Peyer's patch (tissue), 4 donors: ENCODE measurements at places on chromosomes 11 and 22.

DNA sequence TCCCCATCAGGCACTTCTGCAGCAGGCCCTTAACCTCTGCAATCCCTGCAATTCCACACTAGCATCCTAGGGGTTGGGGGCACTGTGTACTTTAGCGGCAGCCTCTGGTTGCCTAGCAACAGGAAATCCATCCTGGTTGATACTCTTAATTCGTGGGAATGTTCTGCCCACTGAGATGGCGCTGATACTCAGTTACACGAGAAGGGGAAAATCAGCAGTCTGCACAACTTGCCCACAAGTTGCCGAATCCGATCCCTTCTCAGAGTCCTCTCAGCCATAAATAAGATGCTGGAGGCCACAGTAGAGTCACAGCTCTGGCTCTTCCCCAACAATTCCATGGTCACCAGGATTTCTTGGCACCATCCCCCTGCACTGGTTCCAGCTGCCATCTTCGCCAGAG is 57.6 kb upstream of the CRYBB3 start:
- H3K27me3 ChIP-seq, result no peaks in the 10 kb centered on the region
- DNase-seq, result no peak
- H3K4me3 ChIP-seq, result no peak overlapping the region

DNA sequence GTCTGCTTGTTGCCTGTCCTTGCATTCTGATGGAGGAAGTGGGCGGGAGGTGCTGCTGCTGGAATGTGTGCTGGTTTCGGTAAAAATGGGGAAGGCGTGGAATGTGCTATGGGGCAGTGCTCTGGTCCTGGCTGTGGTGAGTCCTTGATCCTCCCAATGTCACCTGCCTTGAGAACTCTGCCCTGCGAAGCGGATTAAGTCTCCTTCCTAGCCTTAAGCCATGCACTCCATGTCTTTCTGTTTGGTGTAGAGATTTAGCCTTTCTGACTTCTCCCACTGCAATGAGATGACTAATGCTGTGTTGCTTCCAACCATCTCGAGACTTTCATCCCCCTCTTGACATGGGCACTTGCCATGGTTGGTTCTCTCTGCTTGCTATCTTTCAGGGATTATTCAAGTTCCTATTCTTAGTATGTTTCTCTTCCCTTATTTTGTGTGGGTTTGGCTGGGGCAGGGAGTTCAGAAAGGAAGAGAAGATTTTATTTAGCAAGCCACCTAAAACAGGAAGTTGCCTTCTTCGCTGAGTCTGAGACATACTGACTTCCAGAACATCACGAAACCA is 687.9 kb downstream of the NTM start:
- no peak overlapping the region for H3K27ac ChIP-seq
- no peaks in the 10 kb centered on the region for H3K4me1 ChIP-seq
- H3K27me3 ChIP-seq, result no peaks in the 10 kb centered on the region
- H3K4me3 ChIP-seq, result no peak overlapping the region

GRCh38 chr11:68673306-68673945 is 10.9 kb upstream of the GAL start:
- H3K4me3 ChIP-seq, result no peak overlapping the region
- H3K36me3 ChIP-seq, result no peaks in the 10 kb centered on the region
- no peak overlapping the region for H3K27ac ChIP-seq
- no peaks in the 10 kb centered on the region for H3K4me1 ChIP-seq

DNA sequence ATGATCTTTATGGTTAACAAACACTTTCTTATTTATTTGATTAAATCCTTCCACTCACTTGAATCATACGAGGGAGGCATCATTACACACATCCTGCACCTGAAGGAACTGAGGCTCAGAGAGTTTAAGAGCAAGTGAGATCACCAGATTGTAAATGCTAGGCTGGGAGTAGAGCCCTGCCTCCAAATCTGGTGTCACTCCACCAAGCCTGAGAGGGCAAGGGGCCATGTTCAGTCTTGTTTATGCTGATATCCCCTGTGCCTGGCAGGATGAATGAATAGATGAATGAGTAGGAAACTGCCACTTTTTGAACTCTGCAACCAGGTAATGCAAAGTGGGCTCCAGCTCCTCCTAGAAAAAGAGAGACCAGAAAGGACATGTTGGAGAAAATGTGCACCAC is 59.1 kb downstream of the RASSF10 start:
- no peaks in the 10 kb centered on the region for H3K36me3 ChIP-seq
- no peaks in the 10 kb centered on the region for H3K4me1 ChIP-seq
- H3K4me3 ChIP-seq, result no peak overlapping the region

GRCh38 chr11:114080219-114080618 is 20.7 kb downstream of the ZBTB16 start:
- no peaks in the 10 kb centered on the region for H3K27me3 ChIP-seq
- DNase-seq, result peak; percentile 78
- H3K4me3 ChIP-seq, result no peak overlapping the region
- H3K36me3 ChIP-seq, result no peaks in the 10 kb centered on the region

DNA sequence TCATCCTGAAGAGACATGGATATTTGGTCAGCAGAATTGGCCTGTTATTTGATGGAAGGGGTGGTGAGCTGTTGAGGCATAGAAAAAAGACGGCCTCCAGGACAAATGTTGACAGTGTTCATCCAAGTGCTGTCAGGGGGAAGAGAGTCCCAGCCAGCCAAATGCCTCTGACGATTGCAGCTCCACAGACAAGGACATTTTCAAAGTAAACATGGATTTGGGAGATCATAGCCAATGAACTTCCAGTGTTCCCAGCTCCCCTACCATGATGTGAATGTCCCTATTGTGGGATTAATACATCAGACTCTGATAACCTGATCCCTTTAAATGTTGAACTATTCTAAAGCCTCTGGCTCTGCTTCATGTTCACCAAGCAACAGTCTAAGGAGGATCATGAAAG is 31.2 kb upstream of the PSMA1 start:
- no peak overlapping the region for H3K4me3 ChIP-seq
- H3K36me3 ChIP-seq, result no peaks in the 10 kb centered on the region
- H3K4me1 ChIP-seq, result no peaks in the 10 kb centered on the region
- no peaks in the 10 kb centered on the region for H3K27me3 ChIP-seq
- no peak overlapping the region for H3K27ac ChIP-seq

DNA sequence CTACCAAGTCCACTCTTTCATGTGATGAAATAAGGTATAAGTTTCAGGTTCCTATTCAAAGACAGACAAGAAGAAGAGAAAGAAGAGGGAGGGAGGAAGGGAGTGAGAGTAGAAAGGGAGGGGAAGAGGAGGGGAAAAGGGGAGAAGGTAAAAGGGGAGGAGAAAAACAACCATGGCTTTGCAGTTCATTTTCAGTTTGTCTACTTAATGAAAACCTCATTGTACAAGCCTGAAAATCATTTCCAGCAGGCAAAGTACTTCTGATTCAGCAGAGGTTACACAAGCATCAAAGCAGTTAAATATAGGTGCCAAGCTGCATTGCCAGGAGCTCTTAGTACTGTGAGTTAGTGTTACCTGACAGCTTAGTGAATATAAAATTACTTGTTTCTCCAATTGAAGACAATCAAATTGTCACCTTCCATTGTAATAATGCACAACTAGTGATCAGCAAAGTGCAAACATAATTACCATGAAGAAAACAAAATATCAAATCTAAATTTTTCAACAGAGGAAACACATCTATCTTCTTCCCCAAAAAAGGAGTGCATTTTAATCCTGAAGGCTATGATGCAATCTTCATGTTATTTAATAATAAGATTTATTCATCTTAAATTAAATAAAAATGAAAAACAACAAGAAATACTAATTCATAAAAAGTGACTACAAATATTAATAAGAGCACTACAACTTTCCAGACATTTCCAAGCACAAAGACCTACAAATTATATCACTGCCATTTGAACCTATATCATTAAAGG is 8.2 kb downstream of the SOX6 start:
- H3K36me3 ChIP-seq, result no peaks in the 10 kb centered on the region
- no peaks in the 10 kb centered on the region for H3K27me3 ChIP-seq
- DNase-seq, result no peak

- H3K4me3 ChIP-seq, result no peak overlapping the region
- H3K36me3 ChIP-seq, result no peaks in the 10 kb centered on the region
- no peak for DNase-seq
- no peak overlapping the region for H3K27ac ChIP-seq
Observed at GRCh38 chr11:131645237-131645636, 274.8 kb downstream of the NTM start.

DNA sequence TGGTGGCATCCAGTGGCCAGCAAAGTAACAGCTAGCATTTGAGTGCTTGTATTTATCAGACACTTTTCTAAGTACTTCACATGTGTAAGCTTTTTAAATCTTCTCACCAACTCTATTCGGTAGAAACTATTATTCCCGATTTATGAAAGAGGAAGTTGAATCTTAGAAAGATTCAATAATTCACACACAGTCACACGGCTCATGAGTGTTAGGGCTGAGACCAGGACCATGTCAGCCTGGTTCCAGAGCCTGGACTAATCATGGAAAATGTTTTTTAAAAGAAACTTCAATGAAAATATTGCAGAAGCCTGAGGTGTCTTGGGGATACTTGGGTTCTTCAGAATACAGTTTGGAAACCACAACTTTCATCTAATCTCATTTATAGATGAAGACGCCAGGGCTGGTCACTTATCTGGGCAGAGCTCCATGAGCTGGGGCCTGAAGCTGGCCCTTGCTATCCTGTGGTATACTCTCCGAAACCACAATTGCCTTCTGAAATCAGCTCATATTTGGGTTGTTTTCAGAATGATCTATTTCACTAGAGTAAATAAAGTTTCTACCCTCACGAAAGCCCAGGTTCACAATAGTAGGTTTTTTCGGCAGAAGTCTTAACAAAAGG is 4.3 kb upstream of the CRTAM start:
- no peak overlapping the region for H3K4me3 ChIP-seq
- no peaks in the 10 kb centered on the region for H3K27me3 ChIP-seq
- no peak overlapping the region for H3K27ac ChIP-seq
- no peak for DNase-seq
- H3K36me3 ChIP-seq, result no peaks in the 10 kb centered on the region
- H3K4me1 ChIP-seq, result no peaks in the 10 kb centered on the region

GRCh38 chr11:19447150-19447566 is 206.4 kb upstream of the E2F8 start:
- H3K27ac ChIP-seq, result no peak overlapping the region
- H3K36me3 ChIP-seq, result no peaks in the 10 kb centered on the region
- no peaks in the 10 kb centered on the region for H3K4me1 ChIP-seq
- no peaks in the 10 kb centered on the region for H3K27me3 ChIP-seq

DNA sequence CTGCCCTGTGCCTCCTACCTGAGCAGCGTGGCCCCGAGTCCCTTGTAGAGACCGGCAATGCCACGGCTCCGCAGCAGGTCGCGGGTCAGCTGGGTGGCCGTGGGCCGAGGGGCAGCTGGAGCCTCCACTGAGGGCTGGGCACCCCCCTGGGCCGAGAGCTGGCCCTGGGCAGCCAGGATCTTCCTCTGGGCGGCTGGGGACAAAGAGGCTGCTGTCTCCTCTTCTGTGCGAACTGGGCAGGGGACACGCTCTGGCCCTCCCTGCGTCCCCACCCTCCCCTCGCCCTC is 2.6 kb upstream of the CEND1 start:
- H3K4me3 ChIP-seq, result no peak overlapping the region
- no peak for DNase-seq
- peaks cover 37% of the 10 kb centered on the region for H3K4me1 ChIP-seq

DNA sequence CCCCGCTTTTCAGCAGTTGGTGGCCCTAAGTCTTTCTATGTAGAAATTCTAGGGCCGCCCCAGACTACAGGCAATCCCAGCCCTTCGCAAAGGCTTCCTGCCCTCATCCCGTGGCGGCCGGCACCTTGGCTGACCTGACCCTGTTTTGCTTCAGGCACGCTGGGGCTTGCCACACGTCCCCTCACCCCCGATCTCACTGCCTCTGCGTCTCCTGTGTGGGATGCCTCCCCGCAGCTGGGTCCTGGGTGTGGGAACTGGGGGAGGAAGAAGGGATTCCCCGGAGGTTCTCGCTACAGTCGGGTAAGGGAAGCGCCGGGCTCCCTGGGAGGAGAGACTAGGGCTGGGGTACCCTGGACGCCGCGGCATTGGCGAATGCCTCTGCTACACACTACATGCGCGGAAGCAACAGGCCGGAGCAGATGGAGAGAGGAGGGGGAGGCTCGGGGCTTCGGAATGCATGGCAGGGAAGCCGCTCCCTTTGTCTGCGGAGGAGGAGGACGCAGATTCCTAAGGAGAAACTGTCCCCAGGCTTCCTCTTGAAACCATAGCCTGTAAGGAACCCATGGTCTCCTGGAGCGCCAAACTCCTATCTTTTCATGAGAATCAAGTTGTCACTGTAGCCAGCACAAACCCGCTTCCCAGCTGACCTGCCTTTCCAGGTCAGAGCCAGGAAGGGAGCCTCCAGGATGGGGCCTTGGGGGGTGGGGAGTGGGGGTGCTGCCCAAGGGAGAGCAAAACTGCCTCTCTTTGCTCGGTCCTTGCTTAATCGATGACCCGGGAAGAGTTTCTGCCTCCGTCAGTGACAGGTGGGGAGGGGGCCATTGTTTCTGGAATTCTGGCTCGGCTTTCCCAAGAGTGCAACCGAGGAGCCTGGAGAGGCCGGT is 1.4 kb downstream of the DTX4 start:
- no peaks in the 10 kb centered on the region for H3K27me3 ChIP-seq
- peak overlapping the region; percentile 91 for H3K27ac ChIP-seq
- DNase-seq, result peak; percentile 70
- H3K4me1 ChIP-seq, result peaks cover 26% of the 10 kb centered on the region

DNA sequence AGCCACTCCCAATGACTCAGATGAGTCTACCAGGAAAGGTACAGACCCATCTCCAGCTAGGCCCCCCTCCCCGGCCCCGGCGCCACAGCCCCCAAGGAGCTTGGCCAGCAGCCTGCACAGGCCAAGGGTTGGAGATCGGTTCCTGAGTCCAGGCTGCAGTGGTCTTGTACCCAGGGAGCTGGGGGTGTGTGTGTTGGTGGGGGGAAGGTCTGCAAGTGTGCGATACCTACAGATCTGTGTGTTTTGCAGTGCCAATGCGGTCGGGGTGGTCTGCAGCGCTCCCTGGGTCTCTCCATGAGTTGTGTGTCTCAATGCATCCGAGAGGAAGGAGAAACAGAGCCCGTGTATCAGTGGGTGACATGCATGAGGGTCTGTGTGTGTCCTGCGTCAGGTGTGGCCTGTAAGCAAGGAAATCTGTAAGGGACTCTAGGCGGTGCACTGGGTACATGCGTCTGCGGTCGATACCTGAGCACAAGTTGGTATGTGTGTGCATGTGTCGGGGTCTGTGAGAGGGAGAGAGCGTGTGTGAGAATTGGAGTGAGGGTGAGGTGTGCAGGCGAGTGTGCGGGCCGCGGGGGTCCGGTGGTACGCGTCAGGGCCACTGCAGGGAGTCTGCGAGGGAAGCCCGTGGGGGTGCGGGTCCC is 645 bp downstream of the CDC42BPG start:
- H3K27ac ChIP-seq, result peak overlapping the region; percentile 85

GRCh38 chr11:69304258-69304657 is 10.3 kb downstream of the MYEOV start:
- H3K4me3 ChIP-seq, result no peak overlapping the region
- no peak overlapping the region for H3K27ac ChIP-seq

DNA sequence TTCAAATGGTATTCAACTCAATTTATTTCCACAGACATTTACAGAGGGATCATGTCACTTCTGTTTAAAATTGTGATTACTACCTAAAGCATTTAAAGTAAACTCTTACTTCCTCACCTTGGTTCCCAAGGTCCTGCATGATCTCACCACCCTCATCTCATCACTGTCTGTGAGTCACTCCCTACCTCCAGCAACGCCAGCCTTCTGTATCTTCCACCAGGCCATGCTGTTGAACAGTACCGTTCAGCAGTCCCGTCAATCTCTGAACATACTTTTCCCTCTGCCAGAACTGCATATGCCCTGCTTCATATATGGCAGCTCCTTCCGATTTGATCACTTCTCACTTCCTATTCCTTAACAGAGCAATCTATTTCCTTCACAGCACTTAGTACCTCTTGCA is 2.0 kb downstream of the FBXO3 start:
- no peaks in the 10 kb centered on the region for H3K27me3 ChIP-seq
- H3K4me3 ChIP-seq, result no peak overlapping the region
- no peak overlapping the region for H3K27ac ChIP-seq
- H3K36me3 ChIP-seq, result peaks cover 31% of the 10 kb centered on the region
